ENCODE measurements at places on chromosomes 16 and 17.

GRCh38 chr16:19842426-19843157 lies 42.1 kb downstream of the GPRC5B start:
- peak; percentile 46 for DNase-seq

DNA sequence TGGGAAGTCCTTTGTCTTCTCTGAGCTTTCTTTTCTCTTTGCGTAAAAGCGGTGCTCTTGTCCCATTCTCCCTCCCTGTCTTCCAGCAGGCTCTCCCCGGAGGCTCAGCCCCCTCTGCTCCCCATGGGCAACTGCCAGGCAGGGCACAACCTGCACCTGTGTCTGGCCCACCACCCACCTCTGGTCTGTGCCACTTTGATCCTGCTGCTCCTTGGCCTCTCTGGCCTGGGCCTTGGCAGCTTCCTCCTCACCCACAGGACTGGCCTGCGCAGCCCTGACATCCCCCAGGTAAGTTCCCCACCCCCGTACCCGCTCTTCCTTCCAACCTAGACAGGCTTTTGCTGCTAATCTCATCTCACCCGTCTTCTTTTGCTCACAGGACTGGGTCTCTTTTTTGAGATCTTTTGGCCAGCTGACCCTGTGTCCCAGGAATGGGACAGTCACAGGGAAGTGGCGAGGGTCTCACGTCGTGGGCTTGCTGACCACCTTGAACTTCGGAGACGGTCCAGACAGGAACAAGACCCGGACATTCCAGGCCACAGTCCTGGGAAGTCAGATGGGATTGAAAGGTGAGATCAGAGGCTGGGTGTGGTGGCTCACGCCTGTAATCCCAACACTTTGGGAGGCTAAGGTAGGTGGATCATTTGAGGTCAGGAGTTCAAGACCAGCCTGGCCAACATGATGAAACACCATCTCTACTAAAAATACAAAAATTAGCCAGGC lies 1.3 kb downstream of the TMEM219 start:
- no peak for DNase-seq

DNA sequence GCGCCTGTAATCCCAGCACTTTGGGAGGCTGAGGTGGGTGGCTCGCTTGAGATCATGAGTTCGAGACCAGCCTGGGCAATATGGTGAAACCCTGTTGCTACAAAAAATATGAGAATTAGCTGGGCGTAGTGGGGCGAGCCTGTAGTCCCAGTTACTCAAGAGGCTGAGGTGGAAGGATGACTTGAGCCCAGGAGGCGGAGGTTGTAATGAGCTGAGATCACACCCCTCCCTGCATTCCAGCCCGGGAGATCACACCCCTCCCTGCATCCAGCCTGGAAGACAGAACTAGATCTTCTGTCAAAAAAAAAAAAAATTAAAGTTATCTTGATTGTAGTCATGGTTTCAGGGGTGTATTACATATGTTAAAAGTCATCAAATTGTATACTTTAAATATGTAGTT lies 26.8 kb upstream of the GLG1 start:
- DNase-seq, result no peak

- peak; percentile 60 for DNase-seq
Observed at GRCh38 chr16:87491522-87492290, 1.1 kb downstream of the ZCCHC14 start.

DNA sequence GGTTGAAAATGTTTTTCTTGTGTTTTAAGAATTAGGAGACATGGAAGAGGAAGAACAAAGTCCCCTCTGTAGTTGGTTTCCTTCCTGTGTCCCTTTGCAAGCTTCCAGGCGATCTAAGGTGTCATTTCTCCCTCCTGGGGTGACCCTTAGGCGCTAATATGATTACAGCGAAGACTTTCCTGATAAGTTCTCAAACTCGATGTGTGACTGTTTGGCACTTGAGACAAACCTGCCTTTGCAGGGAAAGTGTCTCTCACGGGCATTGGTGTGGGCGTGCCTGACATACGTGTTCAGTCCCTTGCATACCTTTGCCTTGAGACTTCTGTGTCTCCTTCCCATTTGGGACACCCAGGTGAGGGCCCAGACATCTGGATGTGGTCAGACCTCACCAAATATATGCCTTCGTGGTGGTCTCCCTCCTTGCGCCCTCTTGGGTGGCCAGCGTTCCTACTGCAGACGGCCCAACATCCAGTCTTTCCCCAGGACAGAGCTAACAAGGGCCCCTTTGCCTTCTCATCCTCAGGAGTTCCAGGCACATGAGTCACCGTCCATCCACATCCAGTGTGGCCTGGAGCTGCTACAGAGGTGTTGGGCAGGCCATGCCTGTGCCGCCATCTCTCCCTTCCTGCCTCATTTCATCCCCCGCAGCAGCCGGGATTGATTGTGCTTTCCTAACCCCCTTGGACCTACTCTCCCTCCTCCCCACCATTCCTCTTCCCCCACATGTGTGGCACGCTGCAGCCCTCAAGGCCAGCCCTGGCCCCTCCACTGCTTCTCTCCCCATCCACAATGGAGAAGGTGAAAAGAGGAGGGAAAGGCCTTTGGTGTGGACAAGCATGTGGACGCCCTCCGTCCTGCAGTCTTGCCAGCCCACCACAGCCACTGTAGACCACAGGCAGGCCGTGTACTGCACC lies 3.1 kb upstream of the JPT2 start:
- no peak for DNase-seq

- DNase-seq, result no peak
Observed at GRCh38 chr17:17757956-17758845, 76.9 kb downstream of the RAI1 start.

DNA sequence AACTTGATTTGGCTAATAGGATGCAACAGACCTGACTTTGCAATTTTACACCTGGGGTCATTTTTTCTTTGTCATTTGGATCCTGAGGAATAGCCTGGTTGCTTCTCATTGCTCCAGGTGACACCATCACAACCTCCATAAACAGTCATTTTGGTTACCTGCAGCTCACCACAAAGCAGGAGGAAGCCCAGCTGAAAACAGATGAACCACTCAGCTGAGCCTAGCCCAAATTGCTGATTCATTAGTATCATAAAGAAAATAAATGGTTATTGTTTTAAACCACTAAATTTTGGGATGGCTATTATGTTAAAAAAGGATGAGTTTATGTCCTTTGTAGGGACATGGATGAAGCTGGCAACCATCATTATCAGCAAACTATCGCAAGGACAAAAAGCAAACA lies 841.0 kb upstream of the EEF2KMT start:
- DNase-seq, result no peak

DNA sequence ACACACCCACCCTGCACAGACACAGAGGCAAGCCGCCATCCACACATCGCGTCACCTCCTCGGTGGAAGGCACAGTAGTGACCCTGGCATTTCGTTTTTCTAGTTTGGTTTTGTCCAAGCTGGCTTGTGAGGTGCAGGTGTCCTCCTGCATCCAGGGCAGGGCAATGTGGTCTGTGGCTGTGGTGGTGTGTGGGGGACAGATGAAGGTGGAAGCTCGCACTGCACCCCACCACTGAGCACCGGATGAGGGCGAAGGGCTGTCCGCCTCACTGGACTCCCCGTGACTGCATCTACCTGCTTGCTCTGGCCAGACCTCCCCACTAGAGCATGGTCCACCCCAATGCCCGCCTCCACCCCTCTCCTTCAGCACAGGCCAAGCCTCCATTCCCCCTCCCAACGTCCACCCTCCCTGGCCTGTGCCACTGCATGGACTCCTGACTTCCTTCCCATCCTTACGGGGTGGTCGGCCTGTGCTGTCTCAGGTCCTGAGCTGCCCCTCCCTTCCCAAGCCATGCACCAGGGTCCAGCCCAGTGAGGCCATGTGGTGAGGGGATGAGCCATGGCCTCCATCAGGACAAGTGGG lies 78.8 kb upstream of the CBX4 start:
- no peak for DNase-seq

GRCh38 chr17:1933875-1934715 lies 91.0 kb downstream of the RTN4RL1 start:
- no peak for DNase-seq

DNA sequence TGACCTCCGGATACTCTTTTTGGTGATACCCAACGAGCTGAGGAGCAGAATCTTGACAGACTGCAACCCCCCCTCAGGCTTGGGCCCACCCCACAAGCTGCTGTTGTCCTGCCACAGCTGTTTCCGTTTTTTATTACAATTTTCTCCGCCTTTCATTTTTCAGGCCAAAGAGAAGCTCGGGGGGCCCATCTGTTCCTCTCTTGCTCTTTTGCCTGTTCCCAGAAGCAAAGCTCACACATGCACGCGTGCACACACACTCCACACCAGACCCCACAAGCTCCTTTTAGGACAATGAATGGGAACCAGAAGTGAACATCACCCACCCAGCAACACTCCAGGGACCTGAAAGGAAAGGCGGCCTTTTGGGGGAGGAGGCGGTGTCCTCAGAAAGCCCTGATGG lies 16.3 kb downstream of the SOX9 start:
- no peak for DNase-seq
